NAMALWA (cell line): ENCODE measurements at places on chromosomes 6 and 20.

DNA sequence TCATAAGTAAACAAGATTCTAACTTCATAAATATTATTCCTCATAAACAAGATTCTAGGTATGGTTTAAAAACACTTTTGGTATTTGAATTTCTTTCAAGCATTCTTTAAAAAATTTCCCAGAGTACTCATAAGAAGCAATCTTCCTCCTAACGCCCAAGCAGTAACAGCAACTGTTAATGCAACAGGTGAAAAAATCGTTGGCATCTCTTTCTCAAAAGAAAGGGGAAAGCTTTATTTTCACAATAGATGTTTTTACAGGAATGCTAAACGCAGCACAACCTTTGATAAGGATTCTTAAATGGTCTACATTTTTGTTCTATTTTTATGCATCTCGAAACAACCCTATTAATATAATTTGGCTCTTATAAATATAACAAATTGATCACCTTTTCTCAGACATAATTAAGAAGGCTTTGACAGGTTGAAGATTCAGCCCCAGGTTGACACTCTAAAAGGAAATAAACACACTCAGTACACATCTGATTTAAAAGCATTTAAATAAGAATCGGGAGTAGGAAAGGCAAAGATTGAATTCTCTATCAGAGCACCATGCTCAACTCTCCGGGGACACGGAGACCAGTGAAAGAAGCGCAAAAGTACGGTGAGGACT lies 634 bp downstream of the AHI1 start:
- DNase-seq, result no peak

- DNase-seq, result no peak
These were observed 42.0 kb upstream of the KCNQ5 start for GRCh38 chr6:72579865-72580264.

DNA sequence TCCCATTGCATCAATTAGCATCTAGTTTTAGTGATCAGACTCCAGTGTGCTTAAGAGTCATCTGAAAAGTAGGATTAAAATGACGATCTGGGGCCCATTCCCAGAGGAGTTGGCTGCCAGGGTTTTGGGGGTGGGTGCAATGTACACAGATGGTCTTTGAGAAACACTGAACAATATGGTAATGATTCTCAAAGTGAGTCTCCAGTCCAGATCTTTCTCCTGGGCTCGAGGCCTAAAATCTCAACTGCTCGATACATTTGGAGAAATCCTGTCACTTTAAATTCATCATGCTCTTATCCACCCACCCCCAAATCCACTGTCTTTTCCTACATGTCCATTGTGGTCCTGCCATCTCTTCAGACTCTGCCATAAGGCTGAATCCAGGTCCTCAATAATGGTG lies 80.7 kb upstream of the MYLIP start:
- no peak for DNase-seq

DNA sequence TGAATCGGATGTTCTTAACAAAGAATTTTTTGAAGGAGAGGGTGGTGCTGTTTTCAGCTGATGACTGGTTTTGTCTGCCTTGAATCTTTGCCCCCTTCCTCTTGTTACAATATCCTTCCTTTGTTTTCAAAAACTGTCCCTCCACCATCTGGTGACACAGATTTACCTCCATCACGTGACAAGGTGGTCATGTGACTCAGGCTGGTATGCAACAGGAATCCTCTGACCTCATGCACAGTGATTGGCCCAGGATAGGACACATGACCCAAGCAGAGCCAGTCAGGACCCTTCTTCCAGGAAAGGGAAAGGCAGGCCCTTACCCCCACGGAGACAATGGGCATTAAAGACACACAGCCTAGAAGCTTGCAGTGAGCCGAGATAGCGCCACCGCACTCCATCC lies 84.7 kb upstream of the MC3R start:
- DNase-seq, result peak; percentile 69

DNA sequence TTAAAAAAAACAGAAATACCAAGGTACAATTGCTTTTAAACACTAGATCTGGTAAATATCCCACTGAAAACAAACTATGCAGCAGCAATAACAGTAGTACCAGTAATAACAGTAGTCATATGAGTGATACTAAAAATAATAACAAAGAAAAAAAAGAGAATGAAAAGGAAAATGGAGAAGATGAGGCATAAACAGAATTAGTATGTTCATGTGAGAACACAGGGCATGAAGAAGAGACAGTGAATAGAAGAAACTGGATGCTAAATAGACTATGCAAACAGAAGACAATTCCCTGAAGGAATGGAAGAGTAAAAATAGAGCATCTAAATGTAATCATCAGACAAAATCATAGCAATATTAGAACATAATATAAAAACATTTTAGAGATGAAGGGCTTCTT lies 121.1 kb downstream of the RNGTT start:
- DNase-seq, result no peak

- DNase-seq, result no peak
These were observed 68.2 kb downstream of the PRDM1 start for GRCh38 chr6:106154326-106154725.

DNA sequence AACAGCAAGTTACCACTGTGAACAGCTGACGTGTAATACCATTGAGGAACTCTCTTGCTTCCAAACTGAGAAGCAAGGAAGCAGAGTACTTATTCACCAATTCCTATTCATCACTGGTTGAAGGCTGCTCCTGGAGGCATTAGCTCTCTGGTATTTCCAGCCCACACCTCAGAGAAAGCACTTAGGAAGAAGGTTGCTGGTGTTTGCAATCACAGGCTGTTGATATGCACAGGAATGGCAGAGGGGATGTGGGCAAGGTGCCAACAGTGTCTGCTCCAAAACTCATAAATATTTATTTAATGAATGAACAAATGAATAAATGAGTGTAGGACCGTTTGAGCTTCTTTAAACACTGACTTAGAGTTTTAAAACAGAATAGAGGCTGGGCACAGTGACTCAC lies 6.9 kb upstream of the RRBP1 start:
- no peak for DNase-seq

- DNase-seq, result no peak
These were observed 141.0 kb downstream of the NFATC2 start for GRCh38 chr20:51401496-51401895.

DNA sequence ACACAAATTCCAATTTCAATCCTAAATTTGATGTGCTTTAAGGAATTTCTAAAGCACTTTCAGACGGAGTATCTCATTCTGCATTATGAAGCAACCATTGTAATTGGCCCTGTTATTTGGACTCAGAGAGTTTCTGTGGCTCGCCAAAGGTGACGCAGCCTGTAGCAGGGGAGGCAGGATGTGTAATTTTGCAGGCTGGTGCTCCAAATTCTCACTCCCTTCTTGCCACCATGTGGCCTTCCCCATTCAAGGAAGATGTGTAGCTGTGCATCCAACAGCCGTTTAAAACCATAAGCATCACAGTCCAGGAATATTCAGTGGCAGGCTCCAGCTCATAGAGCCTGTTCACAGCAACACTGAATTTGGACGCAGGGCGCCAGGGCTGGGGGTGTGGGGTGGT lies 45.8 kb downstream of the AGPAT4 start:
- no peak for DNase-seq

GRCh38 chr20:1937316-1937976 lies 42.2 kb downstream of the SIRPA start:
- no peak for DNase-seq

GRCh38 chr6:38320843-38321242 lies 318.9 kb downstream of the BTBD9 start:
- DNase-seq, result no peak

GRCh38 chr6:35730745-35731413 lies 6.0 kb upstream of the ARMC12 start:
- no peak for DNase-seq

DNA sequence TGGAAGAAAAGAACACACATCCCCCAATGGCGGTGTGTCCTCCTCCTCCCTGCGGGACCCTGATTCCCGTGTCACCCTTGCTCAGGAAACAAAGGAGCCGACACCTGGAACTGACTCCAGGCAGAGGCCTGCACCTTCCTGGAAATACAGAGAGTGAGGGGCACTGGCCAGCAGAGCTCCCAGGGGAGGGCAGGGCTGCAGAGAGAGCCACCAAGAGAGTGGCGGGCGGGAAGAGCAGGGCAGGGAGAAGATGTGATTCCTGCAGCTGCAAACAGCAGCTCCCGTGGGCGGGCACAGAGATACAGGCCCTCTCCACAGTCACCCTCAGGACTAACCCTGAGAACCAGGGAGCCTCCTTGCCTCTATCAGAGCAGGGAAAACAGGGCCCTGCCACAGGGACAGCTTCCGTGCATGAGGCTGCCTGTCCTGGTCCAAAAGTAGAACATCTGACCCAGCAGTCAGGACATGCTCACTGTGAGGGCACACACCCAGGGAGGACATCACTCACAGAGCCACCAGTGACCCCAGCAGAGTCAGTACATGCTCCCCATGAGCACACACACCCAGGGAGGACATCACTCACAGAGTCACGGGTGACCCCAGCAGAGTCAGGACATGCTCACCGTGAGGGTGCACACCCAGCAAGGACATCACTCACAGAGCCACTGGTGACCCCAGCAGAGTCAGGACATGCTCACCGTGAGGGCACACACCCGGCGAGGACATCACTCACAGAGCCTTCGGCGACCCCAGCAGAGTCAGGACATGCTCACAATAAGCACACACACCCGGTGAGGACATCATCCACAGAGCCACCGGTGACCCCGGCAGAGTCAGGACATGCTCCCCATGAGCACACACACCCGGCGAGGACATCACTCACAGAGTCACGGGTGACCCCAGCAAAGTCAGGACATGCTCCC lies 193.1 kb downstream of the DLL1 start:
- DNase-seq, result no peak

GRCh38 chr6:20891161-20891560 lies 356.9 kb downstream of the CDKAL1 start:
- no peak for DNase-seq

DNA sequence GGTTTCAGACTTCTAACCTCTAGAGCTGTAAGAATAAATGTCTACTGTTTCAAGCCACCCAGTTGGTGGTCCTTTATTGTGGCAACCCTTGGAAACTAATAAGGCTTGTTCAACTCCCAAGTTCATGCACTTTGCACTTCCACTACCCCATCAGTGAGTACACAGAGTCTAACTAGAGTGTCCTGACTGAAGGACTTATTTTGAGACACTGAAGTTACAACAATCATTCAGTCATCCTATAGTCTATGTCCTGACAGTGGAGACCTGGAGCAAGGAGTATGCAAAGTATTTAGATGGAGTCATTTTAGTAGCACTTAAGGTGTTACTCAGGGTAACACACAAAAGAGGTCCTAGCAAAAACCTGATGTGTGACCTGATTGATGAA lies 62.6 kb downstream of the VGLL2 start:
- DNase-seq, result no peak

DNA sequence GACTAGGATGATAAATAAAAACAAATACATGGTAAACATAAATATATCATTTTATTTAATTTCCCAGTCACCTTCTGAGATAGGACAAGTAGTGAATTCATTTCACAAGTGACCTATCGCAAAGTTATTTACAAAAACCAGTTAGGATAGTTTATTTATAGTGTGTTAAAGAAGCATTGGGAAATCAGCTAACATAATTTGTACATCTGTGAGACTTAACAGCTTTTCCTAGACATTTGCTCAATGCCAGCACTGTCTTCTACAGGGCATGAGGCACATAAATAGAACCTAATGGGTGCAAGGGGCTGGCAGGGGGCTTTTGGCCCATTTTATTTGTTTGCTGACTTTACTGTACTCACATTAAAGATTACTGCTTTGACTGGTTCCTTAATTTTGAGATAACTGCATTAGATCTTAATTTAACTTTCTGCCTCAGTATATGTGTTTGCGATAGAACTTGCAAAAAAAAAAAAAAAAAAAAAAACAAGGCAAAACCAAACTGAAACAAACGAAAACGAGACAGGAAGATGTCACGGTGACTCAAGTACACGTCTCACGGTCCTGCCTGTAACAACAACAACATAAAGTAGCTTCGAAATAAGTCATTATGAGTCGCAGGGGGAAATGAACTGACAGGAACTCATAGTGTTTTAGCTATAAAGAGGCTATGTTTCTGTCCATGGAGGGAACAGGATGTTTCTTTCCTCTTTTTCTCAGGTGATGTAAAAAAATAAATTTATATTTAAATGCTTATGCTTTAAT lies 133.7 kb upstream of the GMDS start:
- DNase-seq, result no peak

GRCh38 chr6:170437719-170438401 lies 115.2 kb downstream of the PSMB1 start:
- DNase-seq, result no peak

- DNase-seq, result no peak
These were observed 6.4 kb upstream of the NCOA7 start for GRCh38 chr6:125784365-125784764.

DNA sequence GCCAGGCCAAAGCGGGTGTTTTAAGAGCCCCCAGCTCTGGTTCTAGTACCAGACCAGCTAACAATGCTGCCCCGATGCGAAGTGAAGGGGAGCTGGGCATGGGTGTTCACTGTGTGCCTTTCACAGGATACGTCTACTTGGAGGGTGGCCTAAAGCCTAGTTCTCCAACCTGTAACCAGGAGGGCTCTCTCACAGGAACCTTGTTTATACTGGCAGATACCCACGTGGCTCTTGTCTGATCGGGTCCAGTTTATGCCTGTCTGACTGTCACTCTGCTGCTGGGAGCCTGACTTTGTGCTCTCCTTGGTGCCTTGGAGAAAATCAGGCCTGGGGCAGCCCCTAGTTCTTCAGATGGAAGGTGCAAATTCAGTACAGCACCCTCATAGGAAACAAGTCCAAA lies 60.2 kb upstream of the RNF144B start:
- DNase-seq, result peak; percentile 37

- DNase-seq, result no peak
These were observed 167.6 kb downstream of the PLCB4 start for GRCh38 chr20:9236458-9236857.

GRCh38 chr6:41181566-41181965 lies 18.6 kb upstream of the TREM2 start:
- no peak for DNase-seq

GRCh38 chr20:55160996-55161395 lies 685.6 kb downstream of the DOK5 start:
- no peak for DNase-seq

GRCh38 chr6:21869085-21869771 lies 275.7 kb downstream of the SOX4 start:
- no peak for DNase-seq

- DNase-seq, result no peak
These were observed 42.5 kb downstream of the SLC2A12 start for GRCh38 chr6:134009876-134010275.

GRCh38 chr6:55734256-55734655 lies 141.1 kb downstream of the BMP5 start:
- no peak for DNase-seq

DNA sequence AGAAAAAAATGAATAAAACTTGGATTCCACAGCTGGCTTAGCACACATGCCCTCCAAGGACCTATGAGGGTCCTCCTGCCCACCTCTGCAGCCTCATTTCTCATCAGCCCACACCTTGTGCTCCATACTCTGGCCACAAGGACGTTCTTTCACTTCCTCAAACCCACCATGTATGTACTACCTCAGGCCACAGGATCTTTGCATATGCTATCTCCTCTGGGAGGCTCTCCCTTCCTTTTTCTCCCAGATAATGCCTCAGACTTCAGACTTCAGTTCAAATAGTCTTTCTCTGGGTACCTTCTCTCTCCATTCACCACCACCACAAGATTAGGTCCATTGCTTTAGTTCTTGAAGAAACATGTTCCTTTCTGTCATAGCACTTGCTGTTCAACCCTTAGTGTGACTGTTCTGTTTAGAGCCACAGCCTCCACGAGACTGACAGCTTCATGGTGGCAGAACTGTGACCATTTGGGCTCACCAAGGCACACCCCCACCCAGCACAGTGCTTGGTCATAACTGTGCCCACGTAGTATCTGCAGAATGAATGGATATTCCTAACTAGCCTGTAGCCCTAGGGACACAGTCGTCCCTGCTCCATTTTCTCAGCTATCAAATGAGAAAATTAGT lies 146.7 kb upstream of the LRFN2 start:
- peak; percentile 58 for DNase-seq
